ENCODE measurements at places on chromosomes 6 and 20. TPM values are rescaled to one million over a fixed set of nuclear protein-coding genes. Genes with fewer than 3 reads are reported as not detected.

GRCh38 chr6:90459225-90459758 is 127.6 kb downstream of the MAP3K7 start:
- DNase-seq, result no peak

GRCh38 chr6:39818695-39819094 is 26.5 kb downstream of the DAAM2 start:
- no peak for DNase-seq

DNA sequence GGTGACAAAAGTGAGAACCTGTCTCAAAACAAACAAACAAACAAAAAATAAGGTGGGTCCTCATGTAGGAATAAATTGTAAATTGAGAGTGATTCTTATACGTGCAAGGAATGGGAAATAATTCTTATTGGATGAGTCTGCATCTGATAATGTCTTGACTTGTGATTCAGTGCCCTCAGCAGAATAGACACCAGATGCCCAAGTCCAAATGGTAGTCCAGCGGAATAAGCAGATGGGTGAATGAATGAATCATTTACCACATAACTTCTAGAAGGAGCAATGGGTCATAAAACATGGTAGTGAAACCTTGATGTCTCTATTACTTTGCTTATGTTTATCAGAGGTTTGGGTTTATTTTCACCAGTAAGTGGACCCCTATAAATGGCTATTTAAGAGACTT is 747.7 kb downstream of the PHF3 start:
- no peak for DNase-seq

DNA sequence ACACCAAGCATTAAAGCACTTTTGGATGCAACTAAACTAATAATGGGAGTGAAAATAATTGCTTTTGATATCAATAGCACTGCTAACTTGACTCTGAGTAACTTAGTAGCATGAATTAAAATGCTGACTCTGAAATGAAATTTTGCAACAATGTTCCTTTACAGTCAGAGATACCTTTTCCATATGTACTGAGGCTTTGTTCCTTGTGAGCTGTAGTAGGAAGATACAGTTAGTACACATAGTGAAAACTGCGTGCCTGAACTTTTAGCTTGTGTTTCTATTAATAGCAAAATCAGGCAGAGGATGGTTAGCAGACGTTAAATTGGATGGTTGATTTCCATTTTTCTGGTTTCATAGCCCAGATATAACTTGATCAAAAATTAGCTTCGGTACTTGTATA is 18.6 kb downstream of the ADGRG6 start:
- DNase-seq, result no peak

GRCh38 chr6:154447954-154448353 is 62.5 kb downstream of the CNKSR3 start:
- DNase-seq, result no peak

- no peak for DNase-seq
Observed at GRCh38 chr6:24666097-24666640, 530 bp downstream of the TDP2 start.

DNA sequence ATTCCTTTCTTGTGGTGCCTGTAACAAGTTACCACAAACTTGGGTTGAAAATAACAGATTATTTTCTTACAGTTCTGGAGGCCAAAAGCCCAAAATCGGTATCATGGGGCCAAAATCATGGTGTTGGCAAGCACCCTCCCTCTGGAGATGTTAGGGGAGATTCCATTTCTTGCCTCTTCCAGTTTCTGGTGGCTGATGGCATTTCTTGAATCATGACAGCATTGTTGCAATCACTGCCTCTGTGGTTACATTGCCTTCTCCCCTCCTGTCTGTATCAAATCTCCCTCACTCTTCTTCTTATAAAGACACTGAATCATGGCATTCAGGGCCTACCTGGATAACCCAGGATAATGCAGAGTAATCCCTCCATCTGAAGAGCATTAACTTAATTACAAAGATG is 17.9 kb upstream of the TENT5A start:
- DNase-seq, result no peak

GRCh38 chr6:73854998-73855718 is 159.2 kb downstream of the CD109 start:
- DNase-seq, result peak; percentile 28

DNA sequence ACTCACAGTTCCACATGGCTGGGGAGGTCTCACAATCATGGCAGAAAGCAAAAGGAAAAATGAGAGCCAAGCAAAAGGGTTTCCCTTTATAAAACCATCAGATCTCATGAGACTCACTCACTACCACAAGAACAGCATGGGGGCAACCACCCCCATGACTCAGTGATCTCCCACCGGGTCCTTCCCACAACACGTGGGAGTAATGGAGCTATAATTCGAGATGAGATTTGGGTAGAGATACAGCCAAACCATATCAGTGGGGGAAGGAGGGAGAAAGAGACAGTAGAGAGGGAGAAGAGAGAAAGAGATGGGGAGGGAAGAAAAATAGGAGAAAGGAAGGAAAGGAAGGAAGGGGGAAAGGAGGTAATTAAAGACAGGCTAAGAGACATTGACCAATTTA is 30.1 kb downstream of the GMDS start:
- DNase-seq, result no peak

DNA sequence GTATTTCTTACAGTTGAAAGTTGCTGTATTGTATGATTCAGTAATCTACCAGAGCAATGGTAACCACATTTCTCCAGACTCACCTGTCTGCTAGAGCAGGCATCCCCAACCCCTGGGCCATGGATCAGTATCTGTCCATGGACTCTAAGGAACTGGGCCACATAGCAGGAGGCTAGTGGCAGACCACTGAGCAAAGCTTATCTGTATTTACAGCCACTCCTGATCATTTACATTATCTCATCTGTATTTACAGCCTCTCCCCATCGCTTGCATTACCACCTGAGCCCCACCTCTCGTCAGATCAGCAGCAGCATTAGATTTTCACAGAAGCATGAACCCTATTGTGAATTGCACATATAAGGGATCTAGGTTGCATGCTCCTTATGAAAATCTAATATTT is 60.3 kb upstream of the MANEA start:
- DNase-seq, result no peak

DNA sequence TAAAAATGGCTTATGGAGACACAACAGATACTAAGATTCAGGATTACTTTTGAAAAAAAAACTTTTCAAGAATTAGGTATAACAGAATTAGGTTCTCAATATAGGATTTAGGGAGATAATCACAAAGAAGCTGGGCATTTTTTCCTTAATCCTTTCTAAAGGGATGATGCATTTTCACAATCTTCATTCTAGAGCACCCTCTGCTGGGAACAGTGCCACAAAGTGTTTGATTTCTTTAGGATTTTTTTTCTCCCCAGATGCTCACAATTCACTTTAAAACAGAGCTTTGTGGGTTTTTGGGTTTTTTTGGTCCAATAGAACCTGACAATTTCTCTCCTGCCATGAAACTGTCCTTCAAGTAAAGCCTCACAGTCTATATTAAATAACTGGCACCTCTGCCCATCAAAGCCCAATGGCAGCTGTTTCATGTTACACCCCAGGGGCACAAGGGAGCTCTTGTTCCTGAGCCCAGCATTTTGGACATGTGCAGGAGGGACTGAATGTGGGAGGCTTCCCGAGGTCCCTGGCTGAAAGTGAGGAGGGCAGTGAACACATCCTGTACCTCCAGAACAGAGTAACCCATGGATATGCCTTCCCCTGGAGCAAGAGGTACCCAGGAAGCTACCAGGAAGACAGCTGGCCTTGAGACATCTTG is 39.7 kb downstream of the PREP start:
- DNase-seq, result no peak

- DNase-seq, result peak; percentile 28
Observed at GRCh38 chr20:44089987-44090674, 96.9 kb downstream of the JPH2 start.

DNA sequence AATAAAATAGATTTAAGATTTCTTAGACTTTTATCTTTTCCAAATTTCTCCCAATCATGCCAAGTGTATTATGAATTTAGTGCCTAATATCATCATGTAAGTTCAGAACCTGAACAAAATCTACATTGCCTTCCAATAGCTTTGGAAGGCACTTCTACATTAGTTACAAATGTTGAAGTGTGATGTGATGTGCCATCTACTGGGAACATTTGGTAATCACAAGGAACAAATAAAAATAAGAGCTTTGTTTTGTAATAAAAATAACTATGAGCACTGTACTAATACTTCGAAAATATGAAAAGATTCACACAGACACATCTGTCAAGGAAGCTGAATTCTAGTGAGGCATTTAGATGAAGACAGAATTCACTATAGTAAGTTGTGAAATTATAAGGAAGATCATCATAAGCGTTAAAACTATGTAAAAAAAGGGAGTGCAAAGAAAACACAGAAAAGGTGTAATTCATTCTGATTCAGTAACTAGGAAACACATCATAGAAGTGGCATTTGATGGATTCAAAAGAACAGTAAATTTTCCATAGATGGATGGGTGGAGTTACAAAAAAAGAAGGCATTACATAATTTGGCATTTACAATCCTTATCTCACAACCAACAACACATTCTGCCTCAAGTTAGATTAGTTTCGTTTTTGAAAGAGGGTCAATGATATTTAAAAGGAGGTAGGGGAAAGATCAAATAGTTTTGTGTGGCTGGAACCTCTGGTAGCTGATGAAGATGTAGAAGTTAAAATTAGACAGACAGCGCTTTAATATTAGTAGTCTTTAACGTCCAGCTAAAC is 161.0 kb downstream of the ASCC3 start:
- no peak for DNase-seq

GRCh38 chr20:62518911-62519310 is 43.1 kb upstream of the GATA5 start:
- DNase-seq, result no peak

DNA sequence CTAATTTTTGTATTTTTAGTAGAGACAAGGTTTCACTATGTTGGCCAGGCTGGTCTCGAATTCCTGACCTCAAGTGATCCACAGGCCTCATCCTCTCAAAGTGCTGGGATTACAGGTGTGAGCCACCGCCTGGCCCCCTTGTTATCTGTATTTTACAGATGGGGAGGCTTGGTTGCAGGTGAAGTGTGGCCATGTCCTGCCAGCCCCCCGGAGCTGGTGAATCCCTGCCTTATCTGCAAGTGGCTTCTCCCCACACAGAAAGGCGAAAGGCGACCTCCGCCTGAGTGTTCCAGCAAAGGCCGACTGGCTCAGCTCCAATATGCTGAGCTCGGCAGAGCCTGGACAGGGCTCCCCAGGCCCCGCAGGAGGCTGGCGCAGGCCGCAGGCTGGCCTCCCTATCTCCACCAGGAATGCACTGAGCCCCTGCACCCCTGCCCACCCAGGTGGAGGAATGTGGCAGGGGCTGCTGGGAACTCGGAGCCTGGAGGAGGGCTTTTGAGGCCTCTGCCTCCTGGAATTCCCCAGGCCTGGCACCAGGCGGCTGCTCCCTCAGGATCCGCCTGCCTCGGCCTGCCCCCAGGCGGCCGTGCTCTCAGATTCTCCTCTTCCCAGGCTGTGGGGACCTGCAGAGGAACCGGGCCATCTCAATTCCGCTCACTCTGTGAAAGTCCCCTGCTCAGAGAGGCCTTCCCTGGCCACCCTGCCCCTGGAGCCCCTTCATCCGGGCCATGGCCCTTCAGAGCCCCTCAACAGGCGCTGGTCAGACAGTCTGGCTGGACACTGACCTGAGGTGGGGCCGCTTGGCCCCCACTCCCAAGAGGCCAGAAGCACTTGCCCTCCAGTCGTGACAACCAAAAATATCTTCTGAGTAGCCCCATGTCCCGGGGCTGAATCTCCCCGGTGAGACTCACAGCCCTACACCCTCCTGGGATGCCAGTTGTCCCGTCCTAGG is 9.3 kb upstream of the LAMA5 start:
- DNase-seq, result no peak

DNA sequence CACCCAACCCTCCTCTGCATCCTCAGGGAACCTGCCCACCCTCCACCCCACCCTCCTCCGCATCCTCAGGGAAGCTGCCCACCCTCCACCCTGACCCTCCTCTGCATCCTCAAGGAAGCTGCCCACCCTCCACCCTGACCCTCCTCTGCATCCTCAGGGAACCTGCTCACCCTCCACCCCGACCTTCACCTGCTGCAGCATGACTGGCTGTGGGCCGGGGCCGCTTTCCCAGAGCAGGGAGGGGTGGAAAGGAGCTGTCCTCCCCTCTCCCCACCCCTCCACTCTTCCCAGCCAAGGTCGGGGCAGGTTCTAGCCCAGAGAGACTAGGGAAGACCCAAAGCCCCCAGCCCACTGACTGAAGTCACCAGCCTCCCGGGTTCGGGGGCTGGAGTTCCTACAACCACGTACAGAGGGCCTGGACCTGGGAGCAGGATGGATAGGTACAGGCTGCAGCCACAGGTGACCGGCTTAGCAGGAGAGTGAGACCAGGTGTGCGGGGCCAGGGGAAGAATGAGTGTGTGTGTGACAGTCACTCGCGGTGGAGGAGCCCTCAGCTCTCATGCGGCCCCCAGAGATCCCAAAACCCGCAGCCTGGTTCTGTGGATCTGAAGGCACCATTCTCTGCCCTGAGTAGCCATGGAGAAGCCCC is 11.6 kb downstream of the EEF1A2 start:
- DNase-seq, result no peak

DNA sequence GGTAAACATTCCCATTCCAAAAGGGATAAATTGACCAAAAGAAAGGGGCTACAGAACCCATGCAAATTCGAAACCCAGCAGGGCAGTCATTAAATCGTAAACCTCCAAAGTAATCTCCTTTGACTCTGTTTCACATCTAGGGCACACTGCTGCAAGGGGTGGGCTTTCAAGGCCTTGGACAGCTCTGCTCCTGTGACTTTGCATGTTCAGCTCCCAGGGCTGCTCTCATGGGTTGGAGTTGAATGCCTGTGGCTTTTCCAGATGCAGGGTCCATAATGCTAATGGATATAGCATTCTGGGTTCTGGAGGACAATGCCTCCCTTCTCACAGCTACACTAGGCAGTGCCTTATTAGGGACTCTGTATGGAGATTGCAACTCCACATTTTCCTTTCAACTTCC is 211.9 kb upstream of the MANEA start:
- no peak for DNase-seq

DNA sequence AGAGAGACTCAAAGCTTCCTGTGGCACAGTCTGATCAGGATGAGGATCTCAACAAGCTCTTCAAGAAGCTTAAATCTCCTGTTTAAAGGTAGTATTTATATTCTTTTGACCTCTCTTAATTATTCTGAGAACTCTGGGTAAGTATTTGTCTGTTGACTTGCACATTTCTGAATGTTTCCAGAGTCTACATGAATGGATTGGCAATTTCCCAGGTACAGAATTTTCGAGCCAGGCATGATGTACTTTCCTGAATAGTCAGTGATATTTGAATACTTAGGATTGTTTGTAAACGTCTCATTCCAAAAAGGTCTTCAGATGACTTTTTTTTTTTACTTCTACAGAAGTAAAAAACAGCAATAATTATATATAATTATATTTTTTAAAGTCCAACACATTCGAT is 293.4 kb downstream of the TBC1D32 start:
- no peak for DNase-seq

SLPI gene
- not detected for total RNA-seq

FAM209B gene
- total RNA-seq, result 0.55 TPM

HS3ST5 gene
- total RNA-seq, result 0.25 TPM

OPRL1 gene
- 0.96 TPM for total RNA-seq

TOMM6 gene
- total RNA-seq, result 248 TPM

CYP21A2 gene
- total RNA-seq, result 0.23 TPM
